Fibroblast of mammary gland (primary cell): ENCODE measurements at places on chromosomes 16 and 17.
A peak's percentile ranks its signal among the peaks of the same experiment; 100 is the strongest.

- DNase-seq = no peak
Measured at GRCh38 chr17:58368860-58369213, 16.8 kb upstream of the SUPT4H1 start.

DNA sequence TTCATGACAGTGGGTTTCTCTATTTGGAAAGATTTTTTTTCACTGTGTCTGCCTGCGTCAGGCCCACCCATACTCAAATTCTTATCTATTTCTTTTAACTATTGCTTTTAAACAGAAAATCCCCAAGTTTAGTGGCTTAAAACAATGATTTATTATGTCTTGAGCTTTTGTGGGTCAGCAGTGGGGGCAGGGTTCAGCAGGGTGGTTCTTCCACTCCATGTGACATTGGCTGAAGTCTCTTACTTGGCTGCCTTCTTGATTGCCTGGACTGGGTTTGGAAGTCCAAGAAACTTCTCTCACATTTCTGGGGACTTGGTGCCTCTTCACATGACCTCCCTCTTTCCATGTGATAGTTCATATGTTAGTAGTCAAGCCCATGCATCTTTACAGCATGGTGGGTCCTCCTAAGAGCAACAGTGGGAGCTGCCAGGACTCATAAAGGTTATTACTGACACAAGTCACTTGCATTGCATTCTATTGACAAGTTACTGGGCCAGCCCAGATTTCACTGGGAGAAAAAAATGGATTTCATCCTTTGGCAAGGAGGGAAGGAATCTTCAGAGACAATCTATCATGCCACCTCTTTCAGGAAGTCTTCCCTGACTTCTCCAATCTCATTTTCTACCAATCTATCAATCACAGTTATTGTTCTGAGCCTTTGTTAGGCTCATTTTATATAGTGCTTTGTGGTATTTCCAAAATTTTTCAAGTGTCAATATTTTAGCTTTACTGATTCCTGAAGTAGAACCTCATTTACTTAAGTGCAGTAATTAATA lies 436.1 kb downstream of the XYLT1 start:
- no peak for DNase-seq

DNA sequence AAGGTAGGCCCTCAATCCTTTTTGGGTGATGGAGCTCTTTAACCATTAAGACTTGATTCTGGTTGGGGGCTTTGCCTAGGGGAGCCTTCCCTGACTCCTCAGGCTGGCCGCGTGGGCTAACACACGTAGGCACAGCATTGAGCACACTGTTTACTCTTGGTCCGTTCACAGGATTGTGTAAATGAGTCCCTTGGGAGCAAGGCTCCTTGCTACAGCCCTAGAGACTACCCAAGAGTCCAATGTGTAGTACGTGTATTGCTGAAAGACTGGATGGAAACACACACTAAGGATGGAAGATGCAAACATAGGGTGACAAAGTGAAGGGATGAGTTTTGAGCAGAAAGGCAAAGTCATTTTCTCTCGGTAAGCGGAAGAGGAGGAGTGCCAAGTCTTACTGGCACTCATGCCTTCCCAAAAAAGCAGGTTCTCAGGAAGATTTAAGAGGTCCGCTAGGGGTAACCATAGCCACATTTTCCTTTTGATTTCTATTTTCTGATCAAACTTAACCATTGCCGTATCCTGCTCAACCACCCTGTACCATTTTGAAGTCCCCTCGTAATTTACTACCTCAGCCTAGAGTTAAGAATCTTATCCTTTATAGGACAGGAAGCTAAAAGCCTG lies 911 bp upstream of the ITGA2B start:
- no peak for DNase-seq

- DNase-seq = no peak
Measured at GRCh38 chr16:71327720-71328119, 30.8 kb upstream of the CALB2 start.

DNA sequence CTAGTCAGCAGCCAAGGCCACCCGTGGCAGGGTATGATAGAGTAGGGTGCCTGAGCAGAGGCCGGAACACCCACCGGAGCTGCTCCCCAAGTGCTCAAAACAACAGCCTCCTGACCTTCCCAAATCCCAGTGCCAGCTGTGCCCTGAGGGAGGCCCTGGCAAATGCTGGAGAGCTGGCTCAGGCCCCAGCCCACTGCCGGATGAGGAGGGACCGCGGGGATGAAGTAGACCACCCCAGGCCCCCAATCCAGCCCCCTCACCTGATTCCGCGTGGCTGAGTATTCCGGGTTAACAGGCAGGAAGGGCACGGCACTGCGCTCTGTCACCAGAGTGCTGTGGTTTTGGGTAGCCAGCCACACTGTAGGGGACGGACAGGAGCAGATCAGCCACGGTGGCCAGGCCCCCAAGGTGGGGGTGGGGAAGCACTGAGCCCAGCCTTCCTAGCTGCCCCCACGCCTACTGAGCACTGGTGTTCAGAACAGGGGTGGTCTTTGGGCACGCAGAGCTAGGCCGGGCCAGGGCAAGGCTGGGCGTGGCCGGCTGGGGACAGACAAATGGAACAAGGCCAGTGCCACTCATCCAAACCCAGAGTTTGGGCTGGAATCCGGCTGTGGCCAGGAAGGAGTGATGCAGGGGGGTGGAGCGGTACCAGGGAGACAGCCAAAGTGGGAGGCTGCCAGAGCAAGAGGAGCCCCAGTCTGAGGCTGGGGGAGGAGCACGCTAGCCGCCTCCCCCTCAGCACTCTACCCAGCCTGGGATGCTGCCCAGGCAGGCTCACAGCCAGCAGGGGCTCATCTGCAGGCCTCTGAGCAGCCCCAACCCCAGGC lies 9.1 kb downstream of the TP53I13 start:
- no peak for DNase-seq

GRCh38 chr16:49514073-49514980 lies 140.7 kb downstream of the C16orf78 start:
- DNase-seq = no peak

GRCh38 chr17:28324267-28324745 lies 5.3 kb downstream of the TMEM97 start:
- DNase-seq = no peak

DNA sequence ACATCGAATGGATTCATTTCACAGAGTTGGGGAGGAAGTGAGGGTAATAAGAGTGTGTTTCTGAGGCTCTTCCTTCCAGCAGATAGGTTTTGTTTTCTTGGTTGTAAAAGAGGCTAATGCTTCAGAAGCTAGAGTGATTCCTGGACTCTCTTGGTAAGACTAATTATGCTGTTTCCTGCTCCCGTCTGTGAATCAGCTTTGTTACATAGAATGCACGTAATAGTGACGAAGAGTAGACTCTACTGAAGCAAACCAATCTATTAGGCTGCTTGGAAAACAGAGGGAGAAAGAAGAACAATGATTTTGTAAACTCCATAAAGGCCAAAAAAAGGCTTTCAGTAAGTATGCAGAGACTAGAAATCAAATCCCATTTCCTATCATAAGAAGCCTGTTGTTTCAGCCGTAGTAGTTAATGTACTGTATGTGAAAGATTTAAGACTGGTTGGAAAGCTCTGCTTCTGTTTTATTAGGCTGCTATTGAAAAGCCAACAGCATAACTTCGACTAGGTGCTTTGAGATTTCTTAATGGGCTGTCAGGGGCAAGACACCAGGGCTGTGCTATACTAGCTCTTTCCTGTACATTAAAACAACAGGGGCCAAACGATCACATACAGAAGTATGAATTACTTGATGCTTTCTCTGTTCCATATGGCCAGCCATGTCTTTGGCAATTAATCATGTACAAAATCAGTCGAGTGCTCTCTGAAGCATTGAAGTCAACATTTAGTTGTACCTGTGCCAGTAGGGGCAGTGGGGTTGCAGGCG lies 219.0 kb downstream of the FTO start:
- no peak for DNase-seq

- no peak for DNase-seq
Measured at GRCh38 chr17:44979426-44979995, 11.4 kb upstream of the C1QL1 start.

DNA sequence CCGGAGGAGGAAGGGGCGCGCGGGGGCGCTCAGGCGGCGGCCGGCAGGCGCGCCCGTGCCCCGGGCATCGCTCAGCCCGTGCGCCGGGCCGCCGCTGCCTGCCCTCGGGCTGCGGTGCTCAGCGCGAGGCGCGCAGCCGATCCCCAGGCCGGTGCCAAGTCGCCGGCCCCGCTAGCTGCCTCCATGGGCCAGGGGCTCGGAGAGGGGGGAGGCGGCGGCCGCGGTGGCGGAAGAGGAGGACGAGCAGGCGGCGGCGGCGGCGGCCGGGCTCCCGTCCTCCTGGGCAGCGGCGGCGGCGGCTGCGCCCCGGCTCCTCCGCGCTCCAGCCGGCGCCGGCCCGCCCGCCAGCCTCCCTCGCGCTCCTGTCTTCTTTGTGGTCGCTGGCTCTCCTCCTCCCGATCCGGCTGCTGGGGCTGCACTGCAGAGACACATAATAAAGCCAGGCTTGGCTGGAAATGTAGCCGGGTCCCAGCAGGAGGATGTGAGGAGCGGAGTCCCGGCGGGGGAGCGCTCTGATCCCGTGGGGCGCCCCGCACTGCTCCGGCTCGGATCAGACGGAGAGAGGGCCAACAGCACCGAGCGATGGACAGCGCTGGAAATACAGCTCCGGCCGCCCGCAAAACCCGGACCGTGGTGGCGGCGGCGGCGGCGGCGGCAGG lies 889 bp upstream of the ZNF423 start:
- DNase-seq = peak; percentile 70

GRCh38 chr17:61686113-61686512 lies 95.1 kb upstream of the NACA2 start:
- no peak for DNase-seq

DNA sequence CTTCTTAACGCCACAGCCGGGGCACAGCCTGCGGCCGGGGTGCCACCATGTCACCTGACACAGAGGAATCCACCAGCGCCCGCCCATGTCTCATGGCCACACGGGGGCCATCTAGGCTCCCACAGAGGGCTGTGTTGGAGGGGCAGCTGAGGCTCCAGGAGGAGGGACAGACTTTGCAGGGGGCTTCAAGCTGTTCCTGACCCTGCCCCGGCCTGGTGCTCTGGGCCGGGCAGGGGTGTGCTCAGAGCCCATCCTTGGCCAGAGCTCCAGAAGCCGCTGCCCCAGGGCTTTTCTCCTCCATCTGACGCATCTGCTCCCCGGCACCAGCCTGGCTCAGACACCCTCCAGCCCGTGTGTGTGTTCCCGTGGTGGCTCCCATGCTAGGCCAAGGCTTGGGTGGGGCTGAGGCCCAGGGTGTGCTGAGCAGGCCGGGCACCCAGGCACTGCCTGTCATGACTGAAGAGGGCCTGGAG lies 7.8 kb upstream of the SLC38A10 start:
- DNase-seq = no peak

DNA sequence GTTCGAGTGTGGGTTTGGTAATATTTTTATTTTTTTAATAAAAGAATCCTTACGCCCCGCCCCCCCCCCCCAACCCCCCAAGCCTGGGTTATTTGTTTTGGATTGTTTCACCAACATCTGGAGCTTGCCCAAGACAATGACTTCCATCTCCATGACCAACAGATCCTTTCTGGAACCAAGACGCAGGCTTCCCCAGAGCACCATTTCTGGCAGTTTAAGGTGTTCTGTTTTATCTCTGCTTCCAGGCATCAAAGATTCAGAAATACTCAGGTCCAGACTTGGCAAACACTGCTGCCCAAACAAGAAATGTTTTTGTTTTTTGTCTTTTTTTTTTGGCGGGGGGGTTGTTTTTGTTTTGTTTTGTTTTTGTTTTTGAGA lies 56.1 kb downstream of the PLXDC1 start:
- DNase-seq = peak; percentile 30

DNA sequence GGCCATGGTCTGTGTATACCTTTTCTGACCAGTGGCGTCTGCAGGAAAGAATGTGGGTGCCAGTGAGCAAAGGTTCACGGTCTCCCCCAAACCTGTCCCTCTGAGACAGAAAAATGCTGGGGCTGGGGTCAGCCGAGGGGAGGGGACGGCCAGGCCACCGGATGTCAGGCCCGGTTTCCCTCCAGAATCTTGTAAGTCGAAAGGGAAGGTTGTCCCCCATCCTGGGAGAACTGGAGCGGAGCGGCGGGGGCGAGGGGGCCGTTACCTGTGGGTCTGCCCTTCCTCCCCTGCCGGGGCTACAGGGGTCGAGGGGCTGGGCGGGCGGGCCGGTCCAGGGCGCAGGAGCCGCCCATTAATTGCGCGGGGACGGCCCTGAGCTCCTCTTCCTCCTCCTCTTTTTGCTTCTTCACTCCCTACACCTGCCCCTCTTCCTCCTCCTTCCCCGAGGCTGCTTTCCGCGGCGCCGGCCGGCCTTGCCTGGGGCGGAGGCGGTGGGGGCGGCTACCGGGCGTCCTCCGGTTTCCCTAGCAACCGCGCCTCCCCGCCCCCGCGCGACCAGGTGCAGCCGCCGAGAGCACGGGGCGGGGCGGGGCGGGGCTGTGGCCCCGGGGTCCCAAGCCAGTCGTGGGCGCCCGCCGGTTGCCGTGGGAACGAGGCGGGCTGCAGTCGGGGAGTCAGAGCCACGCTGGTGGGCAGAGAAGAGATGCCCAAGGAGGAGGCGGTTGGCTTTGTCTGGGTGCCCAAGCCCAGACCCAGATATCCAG lies at the start of gene MARCHF10:
Gene MARCHF10 (minus strand): TSS at position 503 of the 764 bp plus-strand sequence. CDS start 6,579 bp downstream, outside the sequence.
- DNase-seq = no peak

DNA sequence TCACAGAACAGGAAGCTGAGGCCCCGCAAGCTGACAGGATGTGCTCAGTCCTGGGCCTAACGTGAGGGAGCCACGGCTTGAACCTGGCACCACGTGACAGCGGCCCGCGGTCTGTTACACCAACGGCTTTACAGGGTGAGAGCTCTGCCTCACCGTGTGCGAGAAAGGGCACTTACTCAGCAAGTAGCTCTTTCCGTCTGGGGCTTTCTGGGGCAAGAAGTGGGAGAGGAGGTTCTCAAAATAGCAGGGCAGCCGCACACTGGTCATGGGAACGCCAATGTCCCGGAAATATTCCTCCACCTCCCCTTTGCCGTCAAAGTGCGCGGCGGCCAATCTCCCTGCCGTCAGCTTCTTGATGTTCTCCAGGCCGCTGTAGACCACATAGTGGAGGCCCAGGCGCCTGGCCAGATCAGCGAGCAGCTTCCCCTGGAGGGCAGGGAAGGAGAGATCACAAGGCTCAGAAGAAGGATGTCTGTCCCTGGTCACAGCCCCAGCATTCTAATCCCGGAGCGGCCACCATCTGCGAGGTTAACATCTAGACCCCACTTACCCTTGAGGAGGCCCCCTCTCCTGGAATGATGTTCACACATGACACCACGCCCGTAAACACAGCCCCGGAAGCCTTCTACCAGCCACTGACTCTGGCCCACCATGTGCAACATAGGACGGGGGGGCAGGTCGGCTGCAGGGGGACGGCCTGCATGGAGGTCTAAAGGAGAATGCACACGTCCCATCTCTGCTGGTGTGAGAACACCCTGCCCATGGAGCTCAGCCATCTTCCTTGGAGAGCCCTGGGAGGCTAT lies 8.2 kb downstream of the NMRAL1 start:
- DNase-seq = no peak

- no peak for DNase-seq
Measured at GRCh38 chr17:49267912-49268311, 37.3 kb upstream of the PHOSPHO1 start.

DNA sequence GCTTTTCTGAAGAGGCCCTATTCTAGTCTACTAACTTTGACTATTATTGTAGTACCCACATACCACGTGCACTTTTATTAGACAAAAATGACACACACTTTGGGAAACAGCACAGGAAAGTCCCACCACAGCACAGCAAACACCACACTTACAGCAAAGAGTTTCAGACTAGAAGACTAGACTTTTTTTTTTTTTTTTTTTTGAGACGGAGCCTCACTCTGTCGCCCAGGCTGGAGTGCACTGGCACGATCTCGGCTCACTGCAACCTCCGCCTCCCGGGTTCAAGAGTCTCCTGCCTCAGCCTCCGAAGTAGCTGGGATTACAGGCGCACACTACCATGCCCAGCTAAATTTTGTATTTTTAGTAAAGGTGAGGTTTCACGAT lies 20.1 kb downstream of the YWHAE start:
- DNase-seq = no peak

GRCh38 chr17:81200695-81201580 lies 21.8 kb downstream of the CEP131 start:
- peak; percentile 70 for DNase-seq

GRCh38 chr16:55499951-55500529 lies 8.8 kb upstream of the LPCAT2 start:
- DNase-seq = peak; percentile 96
